Stimulated activated CD8-positive, alpha-beta memory T cell treated with anti-CD3 and anti-CD28 coated beads, Interleukin-4, amount 100 ng/mL, for 4 hours (primary cell): ENCODE measurements at places on chromosomes 2 and 18.

DNA sequence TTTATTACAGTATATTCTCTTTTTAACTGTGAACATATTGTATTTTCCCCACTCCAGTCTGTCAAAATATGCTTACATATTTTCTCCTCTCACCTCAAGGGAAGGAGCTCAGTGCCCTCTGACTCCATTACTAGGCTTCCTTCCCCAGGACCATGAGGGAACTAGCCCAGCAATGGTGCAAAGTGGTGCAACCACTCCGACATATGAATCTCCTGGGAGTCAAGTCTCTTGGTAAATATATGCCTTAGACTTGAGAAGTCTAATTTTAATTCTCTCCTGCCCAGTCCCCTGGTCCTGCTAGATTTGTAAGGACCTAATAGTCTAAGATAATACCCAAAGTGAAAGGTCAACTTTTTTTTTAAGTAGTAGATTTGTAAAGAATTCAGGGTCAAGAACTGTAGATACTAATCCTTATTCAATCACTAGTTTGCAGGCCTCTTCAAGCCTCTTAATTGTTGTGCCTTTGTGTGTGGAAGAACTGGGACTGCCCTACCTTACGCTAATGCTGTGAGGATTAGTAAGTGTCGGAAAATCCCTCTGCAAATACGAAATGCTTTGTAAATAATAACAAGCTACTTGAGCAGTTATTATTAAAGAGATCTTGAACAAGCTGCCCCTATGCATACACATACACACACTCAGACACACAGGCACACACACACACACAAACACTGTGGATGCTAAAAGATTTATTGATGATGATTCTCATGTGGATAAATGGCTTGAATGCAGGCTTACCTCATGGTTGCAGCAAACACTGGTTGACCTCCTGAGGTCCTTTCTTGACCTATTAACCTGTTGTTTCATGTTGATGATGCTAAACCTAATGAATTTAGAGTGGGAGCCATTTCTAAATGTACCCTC, 251.2 kb upstream of the PARD3B start:
- no peak for DNase-seq

- no peak for DNase-seq
These were observed 60.1 kb downstream of the SPIRE1 start for GRCh38 chr18:12597760-12598159.

- no peak for DNase-seq
These were observed 1.0 kb downstream of the CYP1B1 start for GRCh38 chr2:38074764-38075506.

DNA sequence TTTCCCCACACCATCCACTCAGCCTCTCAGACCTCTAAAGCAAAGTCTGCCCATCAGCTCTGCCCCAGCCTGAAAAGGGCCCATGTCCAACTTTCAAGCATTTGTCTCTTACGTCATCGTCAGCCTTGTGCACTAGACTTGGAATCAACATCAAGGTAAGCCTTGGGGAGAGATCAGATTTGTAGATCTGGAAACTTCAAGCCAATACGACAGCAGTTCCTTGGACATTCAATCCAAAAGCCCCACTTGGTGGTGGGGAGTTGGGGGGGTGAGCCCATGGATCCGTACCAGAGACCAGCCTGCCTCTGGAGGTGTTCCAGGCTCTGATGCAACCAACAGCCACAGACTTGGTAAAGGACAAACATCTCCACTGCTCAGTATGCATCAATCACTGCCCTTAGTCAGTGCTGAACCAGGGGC, 206.8 kb upstream of the MEIS1 start:
- no peak for DNase-seq

DNA sequence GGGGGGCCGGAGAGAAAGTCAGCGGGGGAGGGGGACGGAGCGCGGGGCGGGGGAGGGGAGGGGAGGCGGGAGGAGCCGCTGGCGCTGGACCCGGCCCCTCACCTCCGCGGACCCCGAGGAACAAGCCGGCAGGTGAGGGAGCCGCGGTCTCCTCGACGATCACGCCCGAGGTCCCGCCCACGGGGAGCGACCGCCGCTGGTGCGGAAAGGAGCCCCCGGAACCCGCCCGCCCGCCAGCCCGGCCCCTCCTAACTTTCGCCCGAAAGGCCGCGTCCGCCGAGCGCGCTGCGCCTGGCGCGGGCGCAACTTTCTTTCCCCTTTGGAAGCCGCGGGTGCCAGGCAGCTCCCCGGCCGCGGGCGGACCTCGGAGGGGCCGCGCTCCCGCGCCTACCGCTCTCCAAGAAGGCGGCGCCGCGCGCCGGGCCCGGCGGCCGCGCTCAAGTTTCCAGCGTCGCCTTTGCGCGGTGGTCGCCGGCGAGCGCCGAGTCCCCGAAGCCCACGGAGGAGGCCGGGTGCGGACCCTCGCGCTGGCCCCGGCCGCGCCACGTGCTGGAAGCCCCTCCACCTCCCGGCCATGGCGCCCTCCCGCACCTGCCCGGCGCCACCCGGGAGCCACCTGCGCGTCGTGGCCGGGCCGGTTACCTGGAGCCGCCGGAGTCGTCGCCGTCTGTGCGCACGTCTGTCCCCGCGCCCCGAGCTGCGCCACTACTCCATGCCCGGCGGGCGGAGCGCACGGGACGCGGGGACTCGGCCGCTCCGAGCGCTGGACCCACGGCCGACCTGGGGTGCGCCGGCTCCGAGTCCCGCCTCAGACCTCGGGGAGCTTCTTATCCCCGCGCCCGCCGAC, at the start of gene ALKAL2:
Gene ALKAL2, minus strand, starts transcription at position 181 of the 847 bp plus-strand sequence. CDS start 256 bp downstream, outside the sequence.
- DNase-seq, result no peak

DNA sequence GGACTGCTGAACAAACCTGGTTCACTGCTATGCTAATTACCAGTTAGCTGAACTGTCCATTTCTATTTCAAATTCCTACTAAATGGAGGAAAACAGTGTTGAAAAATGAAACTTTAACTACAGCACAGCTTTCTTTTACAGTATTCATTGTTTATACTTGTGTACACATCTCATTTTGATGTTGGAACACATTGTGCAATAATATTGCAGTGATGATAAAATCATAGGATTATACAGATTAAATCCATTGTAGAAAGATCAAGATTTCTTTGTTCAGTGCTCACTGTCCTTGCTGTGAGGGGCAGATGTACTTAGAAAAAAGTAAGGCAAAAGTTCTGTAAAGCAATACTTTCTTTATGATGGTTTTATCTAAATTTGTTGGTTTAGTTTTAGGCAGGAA, 1055.1 kb downstream of the LRP1B start:
- no peak for DNase-seq

DNA sequence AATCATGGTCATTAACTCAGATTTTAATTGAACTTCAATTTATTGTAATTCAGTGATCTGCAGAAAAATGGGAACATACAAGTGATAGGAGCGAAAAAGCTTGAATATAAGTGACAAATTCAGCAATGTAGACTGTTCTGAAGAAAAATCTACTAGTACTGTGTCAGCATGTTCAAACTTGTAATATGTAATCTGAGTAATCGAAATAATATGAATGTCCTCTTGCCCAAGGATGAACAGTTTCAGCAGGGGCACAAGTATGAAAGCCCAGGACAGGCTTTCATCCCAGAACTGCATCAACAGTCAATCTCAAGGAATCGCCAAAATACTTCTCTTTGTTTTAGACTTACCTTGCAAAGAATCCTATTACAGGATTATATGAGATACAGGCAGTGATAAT, 1110.5 kb downstream of the LRP1B start:
- no peak for DNase-seq

DNA sequence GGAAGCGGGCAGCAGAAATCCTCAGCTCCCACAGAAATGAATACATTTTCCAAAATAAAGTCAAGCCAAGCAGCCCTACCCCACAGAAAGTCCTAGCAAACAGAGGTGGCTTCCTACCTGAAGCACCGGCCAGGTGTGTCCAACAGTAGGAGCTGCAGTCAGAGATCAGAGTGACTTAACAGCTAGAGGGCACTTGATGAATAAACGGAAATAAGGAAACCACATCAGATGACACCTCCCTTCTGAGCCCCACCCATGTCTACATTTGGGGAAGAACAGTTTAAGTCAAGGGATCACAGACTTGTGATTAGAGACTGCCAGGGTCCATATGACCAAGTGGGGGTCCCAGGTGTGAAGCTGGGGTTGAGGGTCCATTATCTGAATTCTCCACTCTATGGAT, at the start of gene CXCR1:
Gene CXCR1, minus strand, starts transcription at position 172 of the 400 bp plus-strand sequence. CDS start 1,751 bp downstream, outside the sequence.
- DNase-seq, result peak; percentile 2

GRCh38 chr2:59314031-59314766, 1073.1 kb upstream of the FANCL start:
- DNase-seq, result no peak

DNA sequence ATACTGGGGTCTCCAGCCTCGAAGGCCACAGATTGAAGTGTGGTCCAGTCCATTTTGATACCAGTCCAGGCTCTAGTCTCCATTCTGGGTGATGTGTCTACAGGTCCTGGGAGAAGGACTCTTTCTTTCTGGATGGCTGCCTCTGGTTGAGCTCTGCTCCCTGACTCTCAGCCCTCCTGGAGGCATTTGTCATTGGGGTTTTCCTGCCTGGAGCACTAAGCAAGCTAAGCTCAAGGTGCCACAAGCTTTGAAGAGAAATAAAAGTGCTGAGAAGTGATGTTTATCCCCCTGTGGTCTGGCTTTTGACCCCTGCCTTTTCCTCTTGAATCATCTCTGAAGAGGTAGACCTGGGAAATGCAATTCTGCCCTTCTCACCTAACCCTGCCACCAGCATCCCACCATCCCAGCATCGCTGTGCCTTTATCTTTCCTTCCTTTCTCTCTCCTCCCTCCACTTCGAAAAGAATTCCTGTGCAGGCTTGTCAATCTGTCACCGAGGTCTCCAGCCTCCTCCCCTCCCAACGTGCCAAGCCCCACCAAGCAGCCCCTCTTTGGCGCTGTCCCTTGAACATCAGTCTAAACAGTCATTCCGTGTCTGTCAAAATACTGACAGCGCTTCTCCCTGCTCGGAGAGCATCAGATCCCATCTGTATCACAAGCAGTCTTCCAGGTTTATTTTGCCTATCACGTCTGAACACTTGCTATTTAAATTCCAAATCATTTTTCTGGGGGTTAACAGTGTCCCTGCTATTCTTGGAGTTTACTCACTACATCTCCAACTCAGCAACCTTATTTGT, 334.6 kb upstream of the SLC14A2 start:
- DNase-seq, result no peak

- DNase-seq, result no peak
These were observed 118.8 kb upstream of the RBMS1 start for GRCh38 chr2:160612266-160612856.

- DNase-seq, result peak; percentile 30
These were observed 128.7 kb downstream of the NFATC1 start for GRCh38 chr18:79524181-79525078.

- DNase-seq, result no peak
These were observed 6.9 kb downstream of the CENPA start for GRCh38 chr2:26792720-26793119.

DNA sequence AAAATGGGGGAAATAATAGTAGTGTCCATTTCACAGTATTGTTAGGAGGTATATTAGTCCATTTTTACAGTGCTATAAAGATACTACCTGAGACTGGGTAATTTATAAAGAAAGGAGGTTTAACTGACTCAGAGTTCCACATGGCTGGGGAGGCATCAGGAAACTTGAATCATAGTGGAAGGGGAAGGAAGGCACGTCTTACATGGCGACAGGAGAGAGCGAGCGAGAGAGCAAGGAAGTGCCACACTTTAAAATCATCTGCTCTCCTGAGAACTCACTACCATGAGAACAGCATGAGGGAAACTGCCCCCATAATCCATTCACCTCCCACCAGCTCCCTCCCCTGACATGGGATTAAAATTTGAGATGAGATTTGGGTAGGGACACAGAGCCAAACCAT, 23.4 kb downstream of the MGAT5 start:
- no peak for DNase-seq

DNA sequence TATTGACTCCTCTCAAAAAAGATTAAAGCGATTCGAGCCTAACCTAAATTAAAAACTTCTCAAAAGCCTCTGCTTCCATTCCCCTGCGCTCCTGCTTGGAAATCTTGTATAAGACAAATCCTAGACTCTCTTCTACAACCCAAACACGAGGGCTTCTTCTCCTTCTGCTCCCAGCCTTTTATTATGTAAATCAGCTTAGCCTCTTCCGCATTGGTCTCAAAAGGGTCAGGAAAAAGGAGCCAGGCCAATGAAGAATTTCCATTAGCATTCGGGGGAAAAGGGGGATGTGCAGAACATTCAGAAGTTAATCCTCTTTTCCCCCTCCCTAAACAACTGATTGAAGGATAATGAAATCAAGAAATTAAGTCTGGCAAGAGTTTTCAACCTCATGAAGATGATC, 107.9 kb downstream of the FAM124B start:
- no peak for DNase-seq

GRCh38 chr2:186728631-186729030, 34.8 kb downstream of the FAM171B start:
- DNase-seq, result no peak

DNA sequence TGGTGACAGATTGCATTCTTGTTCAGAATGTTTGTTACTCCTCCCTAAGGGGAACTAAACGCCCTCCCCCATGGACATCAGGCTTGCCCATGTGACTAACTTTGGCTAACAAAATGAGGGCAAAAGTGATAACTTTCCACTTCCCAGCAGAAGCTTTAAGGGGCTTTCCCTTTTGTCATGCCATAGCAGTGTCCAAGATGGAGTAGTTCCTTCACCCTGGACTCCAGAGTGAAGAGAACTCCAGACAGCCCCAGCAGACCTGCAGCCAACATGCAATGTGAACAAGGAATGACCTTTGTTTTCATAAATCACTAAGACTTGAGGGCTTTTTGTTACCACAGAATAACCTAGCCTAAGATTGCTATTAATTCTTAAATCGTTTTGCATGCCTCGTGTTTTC, 163.5 kb downstream of the ZEB2 start:
- DNase-seq, result no peak

DNA sequence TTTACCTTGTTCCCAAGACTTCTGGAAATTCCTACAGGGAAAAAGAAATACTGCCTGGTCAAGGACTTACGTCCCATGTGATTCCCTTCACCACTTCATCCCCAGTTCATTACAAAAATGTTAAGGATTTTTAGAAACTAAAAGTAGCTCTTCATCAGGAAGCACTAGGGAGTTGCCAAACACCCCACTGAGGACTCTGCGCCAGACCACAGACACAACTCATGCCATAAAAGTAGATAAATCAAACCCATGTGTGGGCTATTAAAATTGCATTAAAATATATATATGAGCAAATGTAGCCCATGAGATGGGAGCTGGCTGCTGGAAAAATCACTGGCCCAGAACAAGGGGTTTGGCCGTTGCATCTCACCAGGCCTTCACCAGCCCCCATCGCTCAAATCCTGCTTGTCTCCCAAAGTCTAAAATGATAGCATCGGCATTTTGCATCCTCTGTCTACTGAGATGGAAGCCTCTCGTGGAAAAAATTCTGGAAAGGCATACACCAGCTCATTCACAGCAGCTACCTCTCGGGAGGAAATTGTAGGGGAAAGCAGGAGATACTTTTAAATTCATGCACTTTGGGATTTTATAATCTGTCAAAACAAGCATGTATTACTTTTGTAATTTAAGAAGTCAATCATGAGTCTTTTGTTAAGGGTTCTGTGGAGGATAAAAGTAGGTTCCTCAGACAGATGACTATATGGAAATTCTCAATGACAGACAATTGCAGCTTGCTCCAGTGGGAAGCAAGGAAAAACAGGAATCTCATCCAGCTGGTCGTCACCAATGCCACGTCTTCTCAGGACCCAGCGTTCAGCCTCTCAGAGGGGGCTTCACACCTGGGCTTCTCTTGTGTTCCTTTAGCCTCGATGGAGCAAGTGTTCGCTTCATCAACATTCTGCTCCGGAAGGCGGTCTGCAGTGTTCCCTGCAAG, 113.9 kb downstream of the MREG start:
- DNase-seq, result no peak

GRCh38 chr2:86249176-86249575, 49.9 kb downstream of the MRPL35 start:
- DNase-seq, result no peak
